ENCODE measurements at places on chromosomes 2 and 18.

- no peak for DNase-seq
These were observed 42.6 kb upstream of the MAP3K20 start for GRCh38 chr2:173033084-173033483.

GRCh38 chr18:8627107-8627472 is 17.9 kb downstream of the RAB12 start:
- no peak for DNase-seq

GRCh38 chr2:207969249-207969648 is 56.1 kb downstream of the PLEKHM3 start:
- DNase-seq: no peak

GRCh38 chr2:199488772-199489400 is 31.1 kb upstream of the SATB2 start:
- peak; percentile 40 for DNase-seq

DNA sequence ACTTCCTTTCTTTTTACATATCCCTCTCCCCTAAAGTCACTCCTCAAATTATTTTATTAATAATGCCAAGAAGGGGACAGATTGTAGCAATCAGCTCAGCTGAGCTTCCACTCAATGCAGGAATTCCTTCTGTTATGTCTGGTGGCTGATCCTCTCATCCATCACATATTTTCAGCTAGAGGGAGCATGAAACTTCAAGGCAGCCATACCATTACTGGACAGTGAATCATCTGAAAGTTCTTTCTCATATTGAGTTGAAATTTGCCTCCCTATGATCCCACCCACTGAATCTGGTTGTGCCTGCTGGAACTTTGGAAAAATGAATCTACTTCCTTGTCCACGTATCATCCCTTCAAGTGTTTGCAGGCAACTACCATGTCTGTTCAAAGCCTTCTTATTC is 11.2 kb downstream of the ZNF385B start:
- DNase-seq: no peak

DNA sequence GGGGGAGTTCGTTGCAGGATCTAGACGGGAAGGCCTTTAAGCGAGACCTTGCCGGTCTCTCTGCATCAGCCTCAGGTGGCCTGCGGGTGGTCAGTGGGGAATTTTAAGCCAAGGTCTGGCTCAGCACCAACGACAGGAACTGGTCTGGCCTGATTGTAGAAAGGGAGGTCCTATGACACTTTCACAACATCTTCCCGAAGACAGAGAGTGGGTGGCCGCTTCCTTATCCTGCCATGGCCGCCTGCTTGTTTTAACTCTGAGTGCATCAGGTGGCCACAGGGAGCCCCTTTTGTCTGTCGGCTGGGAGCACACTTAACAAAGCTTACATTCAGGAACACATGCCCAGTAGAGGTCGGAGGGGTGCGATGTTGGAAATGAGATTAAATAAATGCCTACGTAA is 363.7 kb upstream of the MYT1L start:
- DNase-seq: no peak

GRCh38 chr2:127768775-127769479 is 42.0 kb downstream of the WDR33 start:
- DNase-seq: no peak

GRCh38 chr18:73136134-73136533 is 268.3 kb upstream of the NETO1 start:
- DNase-seq: peak; percentile 52

- DNase-seq: no peak
These were observed 16.6 kb upstream of the NABP1 start for GRCh38 chr2:191661097-191661924.

GRCh38 chr2:219625179-219625578 is 2.3 kb upstream of the SLC4A3 start:
- no peak for DNase-seq

GRCh38 chr2:141720476-141720875 is 410.3 kb downstream of the LRP1B start:
- DNase-seq: no peak

- peak; percentile 8 for DNase-seq
These were observed 1.3 kb upstream of the CLIP4 start for GRCh38 chr2:29113891-29114321.

- no peak for DNase-seq
These were observed 513.1 kb upstream of the FAM98A start for GRCh38 chr2:34112161-34112560.

DNA sequence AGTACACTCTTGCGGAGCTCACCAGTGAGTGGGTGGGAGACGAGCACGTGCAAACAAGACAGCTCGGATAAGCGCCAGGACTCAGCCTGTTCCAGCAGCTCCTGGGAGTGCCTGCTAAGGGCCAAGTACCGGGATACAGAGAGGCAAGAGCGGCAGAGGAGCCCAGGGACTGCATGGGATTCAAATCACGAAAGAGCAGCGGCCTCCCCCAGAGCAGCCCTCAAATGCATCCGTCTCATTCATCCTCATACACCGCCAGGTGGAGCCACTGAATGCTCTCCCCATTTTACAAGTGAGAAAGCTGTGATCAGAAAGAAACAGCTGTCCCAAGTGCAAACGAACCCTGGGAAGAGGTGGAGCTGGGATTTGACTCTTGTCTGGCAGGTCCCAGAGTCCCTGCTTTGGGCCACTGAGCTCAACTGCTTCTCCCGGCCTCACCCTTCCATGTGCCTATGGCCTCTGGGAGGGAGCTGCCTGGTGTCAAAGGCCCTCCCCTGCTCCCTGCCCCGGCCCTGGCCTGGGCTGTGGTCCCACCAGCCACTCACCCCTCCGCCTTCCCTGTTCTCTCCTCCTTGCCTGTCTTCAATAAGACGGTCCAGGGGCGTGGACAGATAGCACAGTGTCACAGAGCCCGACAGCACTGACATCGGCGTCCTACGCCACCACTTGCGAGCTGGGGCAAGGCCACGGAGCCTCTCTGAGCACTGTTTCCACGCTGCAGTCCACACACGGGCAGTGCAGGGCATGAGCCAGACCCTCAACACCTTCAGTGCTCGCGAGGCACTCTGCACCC is 72.8 kb upstream of the TAF1B start:
- DNase-seq: peak; percentile 48

GRCh38 chr2:154343282-154343681 is 355.2 kb upstream of the KCNJ3 start:
- DNase-seq: no peak

GRCh38 chr2:99389946-99390345 is 52.8 kb downstream of the EIF5B start:
- no peak for DNase-seq

DNA sequence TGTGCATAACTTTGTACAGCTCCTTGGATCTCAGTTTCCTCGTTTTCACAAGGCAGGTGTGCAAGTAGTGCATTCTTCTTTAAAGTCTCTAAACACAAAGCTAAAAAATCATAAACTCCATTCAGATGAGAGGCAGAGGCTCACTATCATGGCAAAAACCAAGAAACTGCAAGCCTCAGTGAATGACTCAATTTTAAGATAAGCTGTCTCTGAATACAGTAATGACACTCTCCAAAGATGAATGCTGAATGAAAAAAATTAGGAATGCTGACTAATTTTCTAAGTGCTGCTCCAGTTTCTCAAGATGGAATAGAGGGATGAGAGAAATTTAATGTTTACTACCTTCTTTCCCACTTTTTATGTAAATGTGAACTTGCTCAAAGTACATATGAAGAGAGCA is 17.2 kb downstream of the B4GALT6 start:
- DNase-seq: no peak

GRCh38 chr2:28268386-28268785 is 124.3 kb upstream of the FOSL2 start:
- DNase-seq: no peak

DNA sequence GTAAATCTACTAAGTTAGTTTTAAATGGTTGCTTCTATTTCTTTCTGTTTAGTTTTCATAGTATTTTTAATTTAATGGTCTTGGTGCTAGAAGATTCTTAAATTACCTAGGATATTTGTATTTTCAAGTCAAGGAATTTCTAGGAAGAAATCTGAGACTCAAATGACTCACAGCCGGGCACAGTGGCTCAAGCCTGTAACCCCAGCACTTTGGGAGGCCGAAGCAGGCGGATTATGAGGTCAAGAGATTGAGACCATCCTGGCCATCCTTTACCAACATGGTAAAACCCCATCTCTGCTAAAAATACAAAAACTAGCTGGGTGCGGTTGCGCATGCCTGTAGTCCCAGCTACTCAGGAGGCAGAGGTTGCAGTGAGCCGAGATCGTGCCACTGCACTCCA is 95.5 kb downstream of the C2orf74 start:
- no peak for DNase-seq

DNA sequence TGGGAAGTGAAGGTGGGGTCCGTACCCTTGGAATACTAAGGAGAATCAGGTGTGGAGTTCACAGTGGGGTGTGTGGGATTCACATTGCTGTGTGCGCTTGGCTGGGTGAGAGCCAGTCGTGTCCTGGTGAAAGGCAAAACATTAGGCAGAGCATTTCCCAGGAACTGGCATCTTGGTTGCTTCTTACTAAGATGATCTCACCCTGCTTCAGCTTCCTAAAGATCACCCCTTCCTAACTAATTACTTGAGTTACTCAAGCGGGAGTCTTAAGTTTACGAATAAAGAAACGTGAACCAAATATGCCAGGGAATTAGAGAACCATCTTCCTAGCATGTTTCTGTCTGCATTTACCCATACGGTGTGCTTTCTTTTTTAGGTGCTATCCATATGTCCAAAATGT is 122.9 kb downstream of the NCK2 start:
- no peak for DNase-seq

GRCh38 chr18:44424645-44425035 is 256.0 kb upstream of the SETBP1 start:
- no peak for DNase-seq

- DNase-seq: no peak
These were observed 709.3 kb downstream of the SLC4A3 start for GRCh38 chr2:220336771-220337170.

DNA sequence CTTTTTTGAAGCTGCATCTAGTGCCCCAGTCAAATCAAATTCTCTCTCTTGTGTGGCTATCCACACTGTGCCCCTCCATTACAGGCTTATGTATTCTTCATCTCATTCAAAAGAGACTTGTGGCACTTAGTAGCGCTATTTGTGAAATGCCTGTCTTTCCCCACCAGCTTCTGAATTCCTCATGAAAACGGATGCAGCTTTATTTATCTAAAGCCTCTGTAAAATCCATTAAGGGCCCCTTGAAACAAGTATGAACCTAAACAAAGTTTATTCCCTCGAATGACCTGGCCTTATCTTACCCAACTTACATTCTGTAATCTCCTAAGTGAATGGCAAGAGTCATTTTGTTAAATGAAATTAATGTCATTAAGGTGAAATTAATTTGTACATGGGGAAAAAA is 417.4 kb upstream of the PIK3C3 start:
- no peak for DNase-seq

DNA sequence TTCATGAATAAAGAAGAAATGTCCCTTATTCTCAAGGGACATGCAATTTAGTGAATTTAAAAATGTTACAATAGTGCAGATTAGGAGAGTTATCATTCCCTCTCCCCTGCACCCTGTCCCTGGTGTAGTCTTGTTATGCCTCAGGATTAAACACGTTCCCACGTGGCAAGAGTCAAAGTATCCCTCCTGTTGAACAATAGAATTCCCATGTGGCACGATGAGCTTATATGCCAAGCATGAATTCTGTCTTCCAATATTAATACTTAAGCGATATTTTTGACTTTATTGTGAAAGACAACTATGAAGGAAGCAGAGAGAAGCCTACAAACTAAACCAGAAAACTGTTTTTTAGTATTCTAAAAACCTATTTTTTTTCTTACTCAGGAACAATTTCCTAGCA is 36.7 kb upstream of the SPAG16 start:
- DNase-seq: no peak

DNA sequence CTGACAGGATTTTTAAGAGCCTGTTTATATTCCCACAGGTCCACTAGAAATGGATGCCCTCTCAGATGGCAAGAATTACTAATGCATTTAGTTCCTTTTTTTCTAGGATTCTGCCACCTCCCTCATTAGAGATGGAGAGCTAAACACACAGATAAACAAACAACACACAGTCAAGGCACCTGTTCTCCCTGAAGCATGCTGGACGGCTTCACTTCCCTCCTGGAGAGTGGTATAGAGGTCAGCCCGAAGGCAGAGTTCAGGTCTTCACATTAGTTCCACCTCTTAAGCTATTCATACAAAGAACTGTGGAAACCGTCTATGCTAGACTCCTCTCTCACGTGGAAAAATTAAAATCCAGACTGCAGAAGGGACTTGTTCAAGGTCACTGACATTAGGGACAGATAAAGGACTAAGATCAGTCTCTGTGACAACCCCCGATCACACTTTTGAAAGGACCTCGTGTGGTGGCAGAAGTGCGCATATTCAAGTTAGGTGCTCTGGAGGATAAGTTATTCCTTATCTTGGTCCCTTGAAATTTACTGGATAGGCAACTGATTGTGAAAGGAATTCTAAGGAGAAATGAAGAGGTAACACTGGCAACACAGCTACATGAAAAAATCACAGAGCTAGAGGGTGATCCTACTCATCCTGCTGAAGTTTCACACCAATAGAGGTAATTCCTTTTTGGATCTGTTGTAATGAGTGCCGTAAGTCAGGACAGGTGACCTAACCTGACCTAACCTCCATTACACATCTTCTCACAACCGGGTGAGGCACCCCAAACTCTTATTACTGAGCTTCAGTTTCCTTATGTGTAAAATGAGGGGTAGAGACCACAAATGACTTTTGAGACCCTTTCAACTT is 75.1 kb downstream of the SPRED2 start:
- DNase-seq: no peak

DNA sequence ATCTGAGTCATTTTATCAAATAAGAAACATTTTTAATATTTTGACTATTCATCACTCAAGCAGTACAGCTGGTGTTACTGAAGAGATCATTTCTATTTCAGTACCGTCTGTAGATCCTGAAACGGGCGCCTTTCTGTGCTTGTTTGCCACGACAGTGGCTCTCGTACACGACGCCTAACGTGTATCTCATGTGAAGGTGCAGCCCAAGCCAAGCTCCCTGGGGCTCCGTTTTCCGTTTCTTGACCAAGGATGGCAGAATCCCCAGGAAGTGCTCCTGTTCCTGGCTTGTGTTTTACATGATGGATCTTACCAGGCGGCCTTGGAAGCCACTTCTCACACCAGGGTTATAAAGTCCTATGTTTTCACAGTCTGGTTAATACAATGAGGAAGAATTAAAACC is 320.6 kb downstream of the GBX2 start:
- no peak for DNase-seq

- peak; percentile 17 for DNase-seq
These were observed 24.0 kb upstream of the ZNF516 start for GRCh38 chr18:76518860-76519538.

GRCh38 chr2:229980431-229981184 is 58.3 kb downstream of the FBXO36 start:
- DNase-seq: no peak
